Spinal cord (tissue), 10 donors: ENCODE measurements at places on chromosomes 5 and 9. TPM values are rescaled to one million over a fixed set of nuclear protein-coding genes. Genes with fewer than 3 reads are reported as not detected.

DNA sequence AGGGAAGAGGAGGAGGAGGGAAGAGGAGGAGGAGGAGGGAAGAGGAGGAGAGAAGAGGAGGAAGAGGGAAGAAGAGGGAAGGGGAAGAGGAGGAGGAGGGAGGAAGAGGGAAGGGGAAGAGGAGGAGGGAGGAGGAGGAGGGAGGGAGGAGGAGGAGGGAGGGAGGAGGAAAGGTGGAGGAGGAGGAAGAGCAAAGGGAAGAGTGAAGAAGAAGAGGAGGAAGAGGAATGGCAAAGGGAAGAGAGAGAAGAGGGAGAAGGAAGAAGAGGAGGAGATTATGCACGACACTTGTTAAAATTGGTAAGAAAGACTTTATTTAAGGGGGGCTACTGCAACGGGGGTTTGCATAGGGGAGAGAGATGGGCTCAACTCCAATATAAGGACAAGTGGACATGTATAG lies 221.2 kb downstream of the SLIT3 start:
- no peak for DNase-seq

DNA sequence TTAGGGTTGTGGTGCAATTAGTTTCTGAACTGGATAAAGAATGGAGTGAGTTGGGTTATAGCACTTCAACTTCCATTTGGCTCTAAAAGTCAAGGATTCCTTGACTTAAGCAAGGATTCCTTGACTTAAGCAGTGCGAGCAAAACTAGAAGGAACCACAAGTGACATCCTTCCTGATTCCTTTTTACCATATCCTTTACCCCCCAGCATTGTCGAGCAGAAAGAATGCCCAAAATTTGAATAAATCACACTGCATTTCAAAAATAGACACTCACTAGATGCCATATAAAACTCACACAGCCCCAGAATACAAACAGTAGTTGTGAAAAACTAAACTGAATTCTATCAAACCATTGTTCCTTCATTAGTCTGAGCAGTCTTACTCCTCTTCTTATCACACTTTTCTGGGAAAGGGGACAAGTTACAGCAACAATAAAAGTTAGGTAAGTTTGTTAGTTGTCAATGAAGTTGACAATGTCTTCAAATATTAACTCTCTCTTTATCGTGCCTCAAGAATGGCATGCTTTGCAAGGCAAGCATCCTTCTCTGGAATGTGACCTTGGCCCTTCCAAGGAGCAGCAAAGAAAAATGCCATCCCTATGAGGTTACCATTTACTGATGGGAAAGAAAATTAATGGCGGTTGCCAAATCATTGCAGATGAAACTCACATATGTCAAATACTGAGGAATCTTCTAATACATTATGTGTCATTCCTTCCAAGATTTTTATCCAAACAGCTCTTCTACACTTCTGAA lies 273.3 kb upstream of the ANKRD55 start:
- no peak for DNase-seq

GRCh38 chr5:148384380-148384737 lies 601 bp downstream of the FBXO38 start:
- DNase-seq = no peak

DNA sequence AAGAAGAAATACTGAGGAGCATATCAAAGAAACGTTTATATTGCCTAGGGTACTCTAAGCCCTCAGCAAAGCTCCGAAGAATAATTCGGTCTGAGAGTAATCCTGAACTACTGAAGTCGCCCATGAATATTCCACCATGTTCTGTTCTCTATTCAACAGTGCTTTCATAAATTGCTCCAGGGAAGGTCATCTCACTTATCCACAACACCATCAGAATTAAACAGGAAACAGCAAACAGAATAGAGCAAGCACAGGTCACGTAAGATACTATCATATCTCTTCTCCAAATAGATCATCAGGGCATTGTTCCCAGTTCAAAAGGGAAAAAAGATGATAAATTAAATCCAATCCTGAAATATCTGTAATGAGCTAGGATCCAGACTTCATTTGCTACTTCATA lies 325.6 kb downstream of the DEPDC1B start:
- no peak for DNase-seq

- DNase-seq = no peak
Measured at GRCh38 chr5:139410121-139410992, 6.5 kb upstream of the SPATA24 start.

- DNase-seq = no peak
Measured at GRCh38 chr9:68898781-68899439, 115.0 kb downstream of the PRKACG start.

DNA sequence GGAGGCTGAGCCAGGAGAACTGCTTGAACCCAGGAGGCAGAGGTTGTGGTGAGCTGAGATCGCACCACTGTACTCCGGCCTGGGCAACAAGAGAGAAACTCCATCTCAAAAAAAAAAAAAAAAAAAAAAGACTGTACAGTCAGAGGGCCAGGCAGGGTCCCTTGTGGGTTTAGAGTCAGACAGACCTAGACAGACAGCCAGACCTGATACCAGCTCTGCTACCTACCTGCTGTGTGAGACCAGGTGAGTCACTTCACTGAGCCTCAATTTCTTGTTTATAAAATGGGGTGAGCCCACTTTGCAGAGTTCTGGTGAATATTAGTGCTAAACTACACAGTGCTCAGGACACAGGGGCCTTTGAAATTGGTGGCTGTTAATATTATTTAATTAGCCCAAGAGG lies 19.7 kb downstream of the TRIM14 start:
- no peak for DNase-seq

- DNase-seq = no peak
Measured at GRCh38 chr5:125798307-125798706, 624.9 kb upstream of the GRAMD2B start.

GRCh38 chr5:135951257-135951656 lies 3.5 kb downstream of the LECT2 start:
- no peak for DNase-seq

GRCh38 chr9:131468031-131468430 lies 34.7 kb upstream of the POMT1 start:
- DNase-seq = no peak

DNA sequence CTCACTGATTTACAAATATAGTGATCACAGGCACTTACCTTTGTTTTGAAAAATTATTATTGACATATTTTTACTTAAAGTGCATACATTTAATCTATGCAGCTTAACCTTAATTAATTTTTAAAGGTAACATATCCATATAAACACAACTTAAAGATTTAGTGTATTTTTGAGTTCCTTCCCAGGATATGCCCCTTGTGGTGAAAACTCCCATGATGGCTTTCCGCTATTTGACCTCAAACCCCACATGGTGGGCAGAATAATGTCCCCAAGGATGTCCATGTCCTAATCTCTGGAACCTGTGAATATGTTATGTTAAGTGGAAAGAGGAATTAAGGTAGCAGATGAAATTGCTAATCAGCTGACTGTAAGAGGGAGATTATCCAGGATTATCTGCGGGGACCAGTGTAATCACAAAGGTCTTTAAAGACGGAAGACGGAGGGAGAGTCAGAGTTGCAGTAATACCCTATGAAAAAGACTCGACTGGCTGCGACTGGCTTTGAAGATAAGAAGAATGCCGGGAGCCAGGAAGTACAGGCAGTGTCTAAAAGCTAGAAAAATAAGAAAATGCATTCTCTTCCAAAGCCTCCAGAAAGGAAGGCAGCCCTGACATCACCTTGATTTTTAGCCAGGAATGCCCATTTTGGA lies 193.9 kb downstream of the ICE1 start:
- no peak for DNase-seq

- no peak for DNase-seq
Measured at GRCh38 chr5:170343177-170343576, 45.6 kb upstream of the LCP2 start.

- no peak for DNase-seq
Measured at GRCh38 chr5:19959830-19960384, 28.1 kb downstream of the CDH18 start.

- peak; percentile 52 for DNase-seq
Measured at GRCh38 chr5:58717303-58718007, 134.6 kb downstream of the RAB3C start.

GRCh38 chr5:149251546-149251945 lies 20.1 kb upstream of the AFAP1L1 start:
- DNase-seq = no peak

DNA sequence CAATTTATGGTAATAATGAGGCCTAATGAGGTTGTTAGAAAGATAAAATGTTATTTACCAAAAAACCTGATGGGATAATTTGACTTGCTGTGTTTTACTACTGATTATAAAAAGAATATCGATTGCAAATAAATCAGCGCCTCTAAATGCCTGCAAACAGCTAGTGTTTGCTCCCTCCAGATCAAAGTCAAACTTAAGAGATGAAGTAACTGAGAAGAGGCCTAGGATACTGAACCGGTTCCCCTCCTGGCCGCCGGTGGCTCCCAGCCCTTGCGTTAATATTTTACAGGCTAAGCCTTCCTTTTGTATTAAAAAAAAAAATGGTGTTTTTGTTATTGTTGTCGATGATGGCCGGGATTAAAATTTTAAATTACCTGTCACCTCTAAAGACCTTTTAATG lies 2.6 kb downstream of the IRX1 start:
- DNase-seq = peak; percentile 57

DNA sequence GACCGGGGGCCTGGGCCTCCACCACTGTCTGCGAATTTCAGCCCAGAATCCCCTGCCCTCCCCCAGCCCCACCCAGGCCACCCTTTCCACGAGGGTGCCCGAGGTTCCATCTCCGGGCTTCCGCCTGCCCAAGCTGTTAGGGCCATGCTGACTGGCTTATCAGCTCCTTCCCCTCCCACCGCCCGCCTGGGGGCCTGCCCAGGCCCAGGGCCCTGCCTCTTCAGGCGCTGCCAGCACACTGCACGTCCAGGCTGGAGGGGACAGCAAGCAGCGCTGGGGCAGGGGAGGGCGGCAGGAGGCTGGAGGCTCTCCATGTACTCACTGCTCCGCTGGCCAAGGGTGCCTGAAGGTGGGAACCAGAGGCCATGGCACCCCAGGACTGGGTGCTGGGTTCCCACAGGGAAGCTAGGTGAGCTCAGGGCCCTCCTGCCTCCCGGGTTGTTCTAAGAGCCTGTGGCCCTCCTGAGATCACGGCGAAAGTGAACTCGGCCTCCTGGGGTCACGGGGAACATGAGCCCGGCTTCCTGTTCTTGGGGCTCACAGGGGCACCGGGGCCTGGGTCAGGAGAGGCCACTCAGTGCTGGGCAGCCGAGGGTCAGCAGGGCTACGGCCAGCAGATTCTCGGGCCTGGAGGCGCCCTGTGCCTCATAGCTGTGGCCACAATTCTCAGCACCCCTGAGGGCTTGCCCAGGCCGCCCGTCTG lies 57.7 kb upstream of the EGFL7 start:
- no peak for DNase-seq

GRCh38 chr5:81942746-81943145 lies 29.1 kb upstream of the ATG10 start:
- no peak for DNase-seq

DNA sequence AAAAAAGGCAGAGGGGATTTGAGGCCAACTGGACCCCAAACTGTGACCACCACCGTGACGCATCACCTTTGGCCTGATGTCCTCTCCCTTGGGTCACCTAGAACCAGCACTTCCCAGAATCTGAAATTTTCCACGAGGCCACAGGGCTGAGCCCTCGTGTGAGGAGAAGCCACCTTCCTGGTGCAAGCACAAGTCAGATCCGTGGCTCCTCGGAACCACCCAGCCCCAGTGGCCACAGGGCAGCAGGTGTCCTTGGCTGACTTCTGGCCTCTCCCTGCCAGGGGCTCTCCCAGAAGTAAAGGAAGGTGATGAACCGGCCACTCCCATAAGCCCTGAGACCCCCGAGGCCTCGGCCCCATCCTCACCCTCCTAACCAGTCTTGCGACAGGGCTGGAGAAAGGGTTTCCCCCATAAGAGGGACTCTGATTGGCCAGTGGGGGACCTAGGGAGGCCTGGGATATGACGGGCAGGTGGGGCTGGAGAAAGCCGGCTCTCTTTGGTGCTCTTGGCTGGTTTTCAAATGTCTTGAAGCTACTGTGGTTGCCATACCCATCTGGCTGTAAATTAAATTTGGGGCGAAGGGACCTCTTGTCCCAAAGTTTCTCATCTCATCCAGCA lies 20.9 kb upstream of the HMCN2 start:
- DNase-seq = no peak

DNA sequence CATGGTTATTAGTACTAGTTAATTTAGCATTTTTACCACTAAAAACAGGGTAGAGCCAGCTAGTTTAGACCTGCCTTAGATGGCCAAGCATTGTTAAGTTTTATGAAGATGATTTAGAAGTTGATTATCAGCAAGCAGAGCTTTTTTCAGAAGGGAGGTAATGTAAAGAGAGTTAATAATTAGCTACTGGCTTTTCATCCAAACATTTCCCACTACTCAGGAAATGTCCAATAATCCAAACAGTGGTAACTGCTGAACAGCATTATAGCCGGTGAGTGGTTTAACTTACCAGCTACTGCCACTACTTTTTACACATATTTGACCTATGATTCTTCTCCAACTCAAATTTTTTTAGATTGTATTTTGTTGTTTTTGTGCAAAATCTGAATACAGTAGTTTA lies 1.7 kb downstream of the ITGA1 start:
- no peak for DNase-seq

- DNase-seq = no peak
Measured at GRCh38 chr9:19479874-19480273, 71.1 kb downstream of the ACER2 start.

DNA sequence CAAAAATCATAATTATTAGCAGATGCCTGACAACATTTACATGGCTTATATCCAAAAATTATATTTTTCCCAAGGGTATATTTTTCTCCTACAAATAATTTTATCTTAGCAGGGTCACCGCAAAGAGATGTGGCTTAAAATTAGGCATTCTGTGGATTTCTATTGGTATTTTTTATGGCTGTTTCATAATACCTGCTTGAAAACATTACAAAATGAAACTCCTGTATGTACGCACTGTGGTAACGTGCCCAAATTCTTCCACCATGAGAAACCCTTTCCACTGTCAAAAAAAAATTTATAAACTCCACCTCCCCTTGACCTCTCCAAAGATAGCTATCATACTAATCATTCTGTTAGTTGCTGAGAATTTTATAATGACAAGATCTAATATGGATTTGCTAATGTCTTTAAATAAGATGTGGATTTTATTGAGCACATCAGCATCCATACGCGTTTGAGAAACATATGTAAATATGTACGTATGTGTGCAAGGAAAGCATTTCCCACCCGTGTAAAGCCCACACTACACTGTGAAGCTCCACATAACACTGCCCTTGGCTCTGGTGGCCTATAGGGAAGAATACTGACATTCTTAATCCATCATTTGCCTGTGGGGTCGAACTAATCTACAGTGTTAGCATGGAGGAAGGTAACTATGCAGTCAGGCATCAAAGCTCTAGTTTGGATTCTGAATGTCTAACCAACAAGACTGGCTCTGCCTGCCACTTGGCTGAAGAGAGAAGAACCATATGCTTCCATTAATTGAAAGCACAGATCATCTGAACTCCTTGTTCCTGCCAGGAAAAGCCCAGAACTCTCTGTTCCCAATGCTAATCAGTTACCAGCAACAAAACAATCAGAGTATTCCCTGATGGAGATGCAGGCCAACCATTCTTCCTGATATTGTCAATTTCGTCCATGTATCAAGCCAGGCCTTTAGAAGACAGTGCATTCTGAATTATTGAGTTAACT lies 244.7 kb downstream of the SPOCK1 start:
- DNase-seq = no peak

- no peak for DNase-seq
Measured at GRCh38 chr5:68070591-68071281, 144.8 kb upstream of the PIK3R1 start.

ADGRD2 gene
- 4.3 TPM for total RNA-seq

SPATA31C1 gene
- total RNA-seq = 0.20 TPM

INSL6 gene
- not detected for total RNA-seq

FCN2 gene
- total RNA-seq = not detected

LHX2 gene
- 2.0 TPM for total RNA-seq

FAT2 gene
- 3.2 TPM for total RNA-seq

COL23A1 gene
- total RNA-seq = 2.8 TPM

TMC1 gene
- 0.89 TPM for total RNA-seq

FOXD4L6 gene
- not detected for total RNA-seq

TLX3 gene
- 0.50 TPM for total RNA-seq
